ENCODE measurements at places on chromosomes 2 and 18. TPM values are rescaled to one million over a fixed set of nuclear protein-coding genes. Genes with fewer than 3 reads are reported as not detected.
A peak's percentile ranks its signal among the peaks of the same experiment; 100 is the strongest.

The RNF125 gene
- total RNA-seq = 6.7 TPM

The IL1B gene
- total RNA-seq = 9.3 TPM

The ABCG8 gene
- total RNA-seq = not detected

The MDH1 gene
- total RNA-seq = 84.9 TPM

The PJVK gene
- total RNA-seq = 2.2 TPM

The SERPINB11 gene
- total RNA-seq = not detected

- DNase-seq = no peak
Observed at GRCh38 chr2:136013136-136013685, 27.8 kb upstream of the DARS1 start.

DNA sequence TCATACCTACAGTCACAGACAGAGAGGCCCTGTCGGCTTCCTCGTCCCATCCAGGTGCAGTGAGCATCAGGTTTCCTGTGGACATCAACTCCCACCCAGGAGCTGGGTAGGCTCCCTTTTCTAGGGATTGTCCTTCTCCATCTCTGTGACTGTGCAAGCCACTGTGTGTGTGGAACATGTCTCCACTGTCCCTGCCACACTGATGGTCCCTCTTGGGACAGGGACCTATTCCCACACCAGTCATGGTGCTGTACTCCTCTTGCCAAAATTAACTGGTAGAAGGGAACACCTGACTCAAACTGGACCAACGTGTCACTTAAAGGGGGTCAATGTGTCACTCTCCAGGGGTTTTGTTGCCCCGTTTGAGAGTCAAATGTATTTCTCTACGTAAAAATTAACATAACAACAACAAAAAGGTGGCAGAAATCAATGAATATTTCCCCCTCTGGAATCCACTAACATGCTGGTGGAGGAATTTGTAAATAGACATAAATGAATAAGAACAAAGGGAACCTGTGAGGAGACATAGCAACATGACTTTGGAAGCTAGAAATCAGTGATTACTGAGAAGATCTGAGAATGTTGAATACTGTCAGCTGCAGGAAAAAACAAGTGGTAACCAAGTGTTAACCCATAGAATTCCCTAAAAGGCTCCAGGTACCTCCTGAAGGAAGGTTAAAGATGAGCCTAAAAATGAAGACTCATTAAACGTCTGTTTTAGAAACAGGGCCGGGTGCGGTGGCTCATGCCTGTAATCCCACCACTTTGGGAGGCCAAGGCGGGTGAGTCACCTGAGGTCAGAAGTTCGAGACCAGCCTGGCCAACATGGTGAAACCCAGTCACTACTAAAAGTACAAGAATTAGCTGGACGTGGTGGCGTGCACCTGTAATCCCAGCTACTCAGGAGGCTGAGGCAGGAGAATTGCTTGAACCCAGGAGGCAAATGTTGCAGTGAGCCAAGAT is 40.4 kb downstream of the SH2D6 start:
- DNase-seq = no peak

DNA sequence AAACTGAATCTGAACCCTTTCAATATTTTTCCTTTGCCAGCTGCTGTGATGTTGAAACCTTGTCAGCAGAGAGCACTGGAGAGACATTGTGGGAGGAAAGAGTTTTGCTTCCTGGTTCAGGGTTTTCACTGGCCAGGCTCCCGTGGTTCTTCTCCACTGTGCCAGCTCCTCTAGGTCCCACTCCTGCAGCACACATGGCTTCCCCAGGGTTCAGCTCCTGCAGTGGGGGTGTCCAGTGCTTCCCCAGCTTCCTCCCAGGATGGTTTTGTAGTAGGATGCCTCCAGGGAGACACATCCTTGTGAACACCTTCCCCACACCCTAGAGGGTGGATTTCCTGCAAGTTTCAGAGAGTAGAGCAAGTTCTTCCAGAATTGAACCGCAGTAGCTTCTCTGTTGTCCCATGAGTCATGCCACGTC is 24.0 kb upstream of the SULT1C3 start:
- DNase-seq = no peak

DNA sequence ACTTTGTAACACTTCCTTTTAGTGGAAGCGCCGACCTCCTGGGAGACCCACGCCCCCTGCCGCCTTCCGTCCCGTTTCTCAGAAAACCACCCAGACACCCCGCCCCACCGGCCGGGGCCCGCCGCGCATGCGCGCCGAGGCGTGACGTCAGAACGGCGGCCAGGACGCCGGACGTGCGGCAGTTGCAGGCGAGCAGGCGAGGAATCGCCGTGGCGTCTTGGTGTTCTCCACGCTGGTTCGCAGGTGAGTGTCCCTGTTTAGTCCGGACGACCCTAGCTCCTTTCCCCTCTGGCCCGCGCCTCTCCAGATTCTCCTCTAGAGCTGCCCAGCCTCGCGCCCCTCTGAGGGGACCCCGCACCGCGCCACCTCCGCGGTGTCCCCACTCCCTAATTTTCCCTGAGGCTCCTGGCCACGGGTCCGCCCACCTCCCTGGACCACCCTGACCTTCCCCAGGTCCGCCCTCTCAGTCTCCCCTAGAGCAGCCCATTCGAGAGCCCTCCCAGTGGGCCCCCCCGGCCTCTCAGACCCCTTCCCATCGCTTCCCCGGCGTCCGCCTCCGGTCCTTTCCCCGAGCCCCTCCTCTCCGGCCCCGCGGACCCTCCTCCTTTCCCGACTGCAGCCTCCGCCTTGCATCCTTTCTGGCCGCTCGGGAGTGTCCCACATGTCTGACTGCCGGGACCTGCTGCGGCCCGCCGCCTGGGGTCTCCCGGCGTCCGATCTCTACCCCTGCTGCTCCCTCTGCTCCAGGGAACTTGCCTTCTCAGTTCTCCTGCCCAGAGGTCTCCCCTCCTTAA is at the start of gene PLEKHB2:
Gene PLEKHB2, plus strand, starts transcription at position 181 of the 794 bp plus-strand sequence. CDS start 15,606 bp downstream, outside the sequence.
- peak; percentile 98 for DNase-seq

- DNase-seq = no peak
Observed at GRCh38 chr2:34003795-34004194, 404.7 kb upstream of the FAM98A start.
